ENCODE measurements at places on chromosomes 1 and 21. TPM values are rescaled to one million over a fixed set of nuclear protein-coding genes. Genes with fewer than 3 reads are reported as not detected.
A peak's percentile ranks its signal among the peaks of the same experiment; 100 is the strongest.

- no peaks in the 10 kb centered on the region for H3K27me3 ChIP-seq
- no peak overlapping the region for H3K4me3 ChIP-seq
- H3K4me1 ChIP-seq: peaks cover 18% of the 10 kb centered on the region
- H3K36me3 ChIP-seq: no peaks in the 10 kb centered on the region
- no peak overlapping the region for H3K27ac ChIP-seq
Measured at GRCh38 chr1:27102707-27103468, 52.0 kb downstream of the SLC9A1 start.

DNA sequence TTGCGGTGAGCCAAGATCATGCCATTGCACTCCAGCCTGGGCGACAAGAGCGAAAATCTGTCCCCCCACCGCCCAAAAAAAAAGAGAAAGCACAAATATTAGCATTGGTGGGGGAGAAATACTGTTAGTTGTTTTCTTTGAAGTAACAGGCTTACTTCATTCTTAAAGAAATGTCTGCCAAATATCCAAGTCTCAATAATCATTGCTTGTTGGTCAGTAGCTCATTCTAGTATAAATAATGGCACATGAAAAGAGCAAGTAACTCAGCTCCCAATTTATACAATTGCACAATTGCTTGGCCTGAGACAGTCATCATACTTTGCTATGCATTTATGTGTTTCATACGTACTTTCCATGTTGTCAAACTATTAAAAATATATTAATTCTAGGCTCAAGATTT, 499.2 kb upstream of the PLXNA2 start:
- H3K4me1 ChIP-seq: no peaks in the 10 kb centered on the region
- DNase-seq: no peak
- no peaks in the 10 kb centered on the region for H3K36me3 ChIP-seq

The PTPN22 gene
- not detected for total RNA-seq

- H3K36me3 ChIP-seq: no peaks in the 10 kb centered on the region
- H3K27me3 ChIP-seq: no peaks in the 10 kb centered on the region
- no peak overlapping the region for H3K27ac ChIP-seq
- H3K4me3 ChIP-seq: no peak overlapping the region
- no peak for DNase-seq
Measured at GRCh38 chr1:25068829-25069228, 138.8 kb upstream of the RUNX3 start.

The PRELP gene
- 0.34 TPM for total RNA-seq

The SLAMF9 gene
- not detected for total RNA-seq

The FASLG gene
- not detected for total RNA-seq

- DNase-seq: peak; percentile 32
- no peaks in the 10 kb centered on the region for H3K36me3 ChIP-seq
- H3K27me3 ChIP-seq: no peaks in the 10 kb centered on the region
- H3K4me3 ChIP-seq: no peak overlapping the region
- H3K4me1 ChIP-seq: peaks cover 12% of the 10 kb centered on the region
Measured at GRCh38 chr1:63294803-63295594, 27.4 kb upstream of the FOXD3 start.

DNA sequence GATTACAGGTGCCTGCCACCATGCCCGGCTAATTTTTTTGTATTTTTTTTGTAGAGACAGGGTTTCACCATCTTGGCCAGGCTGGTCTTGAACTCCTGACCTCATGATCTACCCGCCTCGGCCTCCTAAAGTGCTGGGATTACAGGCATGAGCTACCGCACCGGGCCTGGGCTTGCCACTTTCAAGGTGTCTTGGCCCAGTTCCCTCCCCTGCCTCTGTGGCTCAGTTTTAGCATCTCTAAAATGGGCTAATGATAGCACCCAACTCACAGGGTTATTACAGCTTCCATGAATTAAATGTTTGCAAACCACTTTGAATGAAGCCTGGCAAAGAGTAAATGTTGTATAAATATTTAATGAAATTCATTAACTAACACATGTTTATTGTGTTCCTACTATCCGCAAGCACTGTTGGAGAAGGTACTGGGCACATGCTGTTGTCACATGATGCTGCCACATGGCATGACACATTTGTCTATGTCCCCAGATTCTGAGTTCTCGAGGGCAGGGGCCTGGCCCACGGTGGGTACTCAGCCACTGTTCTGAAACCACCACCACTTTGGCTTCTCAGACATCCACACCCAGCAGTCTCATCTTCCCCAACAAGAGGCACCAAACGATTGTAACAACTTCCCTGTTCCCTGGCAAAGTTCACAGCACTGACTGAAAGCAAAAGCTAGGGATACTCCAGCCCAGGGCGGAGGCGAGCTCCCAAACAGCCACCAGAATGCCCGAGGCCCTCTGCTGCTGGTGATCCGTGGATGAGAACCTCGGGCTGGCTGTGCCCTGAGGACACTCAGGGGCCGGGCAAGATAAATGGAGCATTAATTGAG, 9.7 kb downstream of the IFFO2 start:
- no peak overlapping the region for H3K27ac ChIP-seq
- no peaks in the 10 kb centered on the region for H3K27me3 ChIP-seq
- H3K36me3 ChIP-seq: no peaks in the 10 kb centered on the region

The LDLRAD1 gene
- not detected for total RNA-seq

The RCAN3 gene
- total RNA-seq: 9.3 TPM

- no peak for DNase-seq
- no peaks in the 10 kb centered on the region for H3K27me3 ChIP-seq
- H3K27ac ChIP-seq: no peak overlapping the region
- H3K4me1 ChIP-seq: no peaks in the 10 kb centered on the region
Measured at GRCh38 chr1:31718327-31718897, 14.6 kb upstream of the COL16A1 start.

GRCh38 chr1:63924600-63924999, 150.8 kb downstream of the ROR1 start:
- no peaks in the 10 kb centered on the region for H3K27me3 ChIP-seq
- no peak overlapping the region for H3K4me3 ChIP-seq
- H3K36me3 ChIP-seq: no peaks in the 10 kb centered on the region
- peaks cover 27% of the 10 kb centered on the region for H3K4me1 ChIP-seq
- H3K27ac ChIP-seq: no peak overlapping the region
- no peak for DNase-seq

- no peak for DNase-seq
- no peak overlapping the region for H3K27ac ChIP-seq
- H3K4me1 ChIP-seq: no peaks in the 10 kb centered on the region
- no peaks in the 10 kb centered on the region for H3K27me3 ChIP-seq
- no peaks in the 10 kb centered on the region for H3K36me3 ChIP-seq
Measured at GRCh38 chr1:78073441-78073840, 27.7 kb downstream of the GIPC2 start.

The CCDC27 gene
- not detected for total RNA-seq

The CD84 gene
- not detected for total RNA-seq

The RNF2 gene
- 54.5 TPM for total RNA-seq

The SVBP gene
- 55.5 TPM for total RNA-seq

- no peak overlapping the region for H3K27ac ChIP-seq
- peak; percentile 90 for DNase-seq
- peaks cover 3% of the 10 kb centered on the region for H3K4me1 ChIP-seq
- no peaks in the 10 kb centered on the region for H3K36me3 ChIP-seq
Measured at GRCh38 chr1:47424336-47424982, 8.4 kb downstream of the FOXE3 start.

DNA sequence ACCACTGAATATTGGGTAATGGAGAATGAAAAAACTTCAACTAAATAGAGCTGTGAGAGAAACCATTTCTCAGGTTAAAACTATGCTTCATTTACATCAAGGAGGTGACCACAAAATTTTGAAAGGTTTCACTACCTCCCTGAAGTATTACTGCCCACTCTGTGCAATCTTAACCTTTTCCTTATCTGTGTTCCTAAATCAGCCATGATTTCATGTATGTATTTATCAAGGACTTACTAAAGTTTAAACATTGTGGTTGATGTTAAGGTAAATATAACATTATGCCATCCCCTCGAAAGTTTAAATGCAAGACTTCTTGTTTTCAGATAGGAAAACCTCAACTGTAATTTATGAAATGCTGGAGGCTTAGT, 84.4 kb downstream of the CLEC20A start:
- H3K27me3 ChIP-seq: no peaks in the 10 kb centered on the region
- no peak for DNase-seq
- no peaks in the 10 kb centered on the region for H3K36me3 ChIP-seq
- no peak overlapping the region for H3K4me3 ChIP-seq
- H3K4me1 ChIP-seq: no peaks in the 10 kb centered on the region

The WNT2B gene
- total RNA-seq: 1.6 TPM

The DENND2D gene
- total RNA-seq: not detected

The KCNK1 gene
- 0.11 TPM for total RNA-seq

The OLFML2B gene
- 1.3 TPM for total RNA-seq

GRCh38 chr1:108028841-108029388, 63.9 kb upstream of the VAV3 start:
- no peaks in the 10 kb centered on the region for H3K36me3 ChIP-seq
- H3K27me3 ChIP-seq: no peaks in the 10 kb centered on the region
- DNase-seq: no peak
- no peak overlapping the region for H3K4me3 ChIP-seq

GRCh38 chr1:154955718-154956543, at the start of gene PBXIP1:
TSS of gene PBXIP1 (minus strand) at chr1:154956099. CDS start at chr1:154953721, 2,378 bp downstream.
- peak; percentile 95 for DNase-seq
- H3K27ac ChIP-seq: peak within 1 kb of the TSS; percentile 97
- peaks cover 45% of the 10 kb centered on the region for H3K4me1 ChIP-seq
- H3K36me3 ChIP-seq: no peaks in the 10 kb centered on the region

- H3K4me1 ChIP-seq: no peaks in the 10 kb centered on the region
- no peaks in the 10 kb centered on the region for H3K27me3 ChIP-seq
- no peak overlapping the region for H3K4me3 ChIP-seq
- no peak overlapping the region for H3K27ac ChIP-seq
- H3K36me3 ChIP-seq: peaks cover 29% of the 10 kb centered on the region
- no peak for DNase-seq
Measured at GRCh38 chr1:228241259-228241658, 33.4 kb downstream of the OBSCN start.

DNA sequence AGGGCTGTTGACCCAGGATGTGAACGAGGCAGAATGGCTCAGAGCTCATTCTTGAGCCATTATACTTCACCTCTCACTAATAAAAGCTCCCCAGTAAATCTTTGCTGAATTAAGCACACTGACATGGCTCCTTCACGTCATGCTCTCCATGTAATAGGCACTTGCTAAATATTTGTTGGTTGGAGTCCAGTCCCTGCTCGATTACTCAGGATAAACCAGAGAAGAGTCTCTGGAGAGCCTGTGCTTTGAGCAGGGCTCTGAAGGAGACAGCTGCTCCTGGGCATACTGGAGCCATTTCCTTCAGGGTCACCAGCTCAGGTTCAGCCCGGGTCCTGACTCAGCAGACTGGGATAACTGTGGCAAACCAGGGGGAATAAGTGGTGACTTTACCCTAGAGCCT, 46.9 kb downstream of the HLX start:
- no peaks in the 10 kb centered on the region for H3K27me3 ChIP-seq
- no peak overlapping the region for H3K27ac ChIP-seq
- peaks cover 14% of the 10 kb centered on the region for H3K4me1 ChIP-seq
- H3K4me3 ChIP-seq: no peak overlapping the region

DNA sequence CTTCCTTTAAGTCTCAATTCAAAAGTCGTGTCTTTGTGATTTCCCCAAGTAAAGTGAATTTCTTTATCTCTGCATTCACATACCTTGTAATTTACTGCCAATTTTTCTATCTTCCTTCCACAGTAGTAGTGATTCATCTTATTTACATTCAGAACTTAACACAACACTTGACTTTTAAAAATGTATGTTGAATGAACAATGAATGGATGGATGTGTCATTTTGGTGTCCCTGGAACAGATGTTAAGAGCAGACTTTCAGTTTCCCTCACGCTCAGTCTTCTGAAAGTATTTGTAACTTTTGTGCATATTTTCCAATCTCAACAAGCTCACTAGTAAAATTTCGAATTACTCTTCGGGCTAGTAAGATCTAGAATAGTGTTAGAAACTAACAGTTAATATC, 352.0 kb downstream of the HHIPL2 start:
- no peak for DNase-seq
- H3K27ac ChIP-seq: no peak overlapping the region
- no peaks in the 10 kb centered on the region for H3K4me1 ChIP-seq
- H3K4me3 ChIP-seq: no peak overlapping the region

GRCh38 chr1:25758466-25759070, 41.4 kb upstream of the SELENON start:
- no peak overlapping the region for H3K4me3 ChIP-seq
- H3K27ac ChIP-seq: no peak overlapping the region
- H3K27me3 ChIP-seq: no peaks in the 10 kb centered on the region
- H3K4me1 ChIP-seq: peaks cover 19% of the 10 kb centered on the region

The LENEP gene
- not detected for total RNA-seq

DNA sequence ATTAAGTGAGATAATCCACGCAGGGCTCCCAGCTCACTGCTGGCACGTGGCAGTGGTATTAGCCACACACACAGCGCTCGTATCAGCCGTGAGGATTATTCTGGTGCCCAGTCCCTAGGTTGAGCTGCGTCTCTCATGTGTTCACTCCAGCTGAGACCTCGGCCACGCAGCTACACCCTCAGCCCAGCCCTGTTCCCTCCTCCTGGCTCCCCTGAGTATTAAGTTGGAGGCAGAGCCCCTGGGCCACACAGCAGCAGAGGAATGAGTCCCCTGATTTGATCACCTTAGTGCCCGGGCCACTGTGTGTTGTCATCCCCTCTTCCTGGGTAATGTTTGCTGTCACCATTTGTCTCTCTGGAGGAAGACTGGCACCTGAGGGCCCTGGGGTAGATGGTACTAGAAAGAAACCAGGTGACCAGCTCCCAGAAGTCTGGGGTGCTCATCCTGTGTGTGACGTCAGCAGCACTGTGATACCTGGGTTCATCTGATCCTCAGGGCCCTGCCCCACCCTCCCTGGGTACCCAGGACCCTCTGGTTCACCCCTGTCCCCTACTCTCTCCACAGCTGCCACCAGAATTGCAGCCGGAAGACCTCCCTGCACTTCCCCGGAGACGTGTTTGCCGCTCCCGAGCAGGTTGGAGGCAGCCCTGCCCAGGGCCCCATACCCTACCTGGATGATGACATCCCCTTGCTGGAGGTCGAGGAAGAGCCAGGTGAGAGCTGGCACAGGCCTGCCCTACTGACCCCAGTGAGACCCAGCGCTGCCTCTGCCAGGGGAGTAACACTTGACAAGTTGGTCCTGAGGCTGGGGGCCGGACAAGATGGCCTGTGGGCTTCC, 40.1 kb downstream of the DISP3 start:
- H3K4me1 ChIP-seq: no peaks in the 10 kb centered on the region
- no peaks in the 10 kb centered on the region for H3K36me3 ChIP-seq
- no peaks in the 10 kb centered on the region for H3K27me3 ChIP-seq
- no peak overlapping the region for H3K27ac ChIP-seq
- DNase-seq: no peak

- no peak for DNase-seq
- H3K4me3 ChIP-seq: peak overlapping the region; percentile 50
- H3K36me3 ChIP-seq: no peaks in the 10 kb centered on the region
- peaks cover 49% of the 10 kb centered on the region for H3K27me3 ChIP-seq
- H3K4me1 ChIP-seq: peaks cover 14% of the 10 kb centered on the region
Measured at GRCh38 chr1:12595757-12596006, 22.3 kb downstream of the DHRS3 start.

The F13B gene
- total RNA-seq: not detected

The GNG4 gene
- total RNA-seq: 14.9 TPM
